ENCODE measurements at places on chromosomes 2 and 18. TPM values are rescaled to one million over a fixed set of nuclear protein-coding genes. Genes with fewer than 3 reads are reported as not detected.

DNA sequence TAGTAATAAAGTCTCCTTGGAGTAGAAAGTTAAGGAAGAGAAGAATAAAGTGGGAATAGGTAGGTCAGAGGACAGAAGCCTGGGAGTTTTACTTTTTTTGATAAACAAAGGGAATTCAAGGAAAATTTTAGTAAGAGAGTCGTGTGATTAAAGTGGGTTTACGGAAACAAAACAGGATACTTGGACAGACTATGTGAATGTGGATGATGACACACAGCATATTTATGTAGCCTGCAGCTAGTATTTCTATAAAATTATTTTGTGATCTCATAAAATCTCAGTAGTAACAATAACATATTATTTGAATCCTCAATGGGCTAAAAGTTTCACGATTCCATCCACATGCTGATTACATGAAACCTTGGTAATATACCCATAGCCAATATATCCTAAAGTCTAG, 450.7 kb upstream of the PIK3C3 start:
- DNase-seq, result no peak

DNA sequence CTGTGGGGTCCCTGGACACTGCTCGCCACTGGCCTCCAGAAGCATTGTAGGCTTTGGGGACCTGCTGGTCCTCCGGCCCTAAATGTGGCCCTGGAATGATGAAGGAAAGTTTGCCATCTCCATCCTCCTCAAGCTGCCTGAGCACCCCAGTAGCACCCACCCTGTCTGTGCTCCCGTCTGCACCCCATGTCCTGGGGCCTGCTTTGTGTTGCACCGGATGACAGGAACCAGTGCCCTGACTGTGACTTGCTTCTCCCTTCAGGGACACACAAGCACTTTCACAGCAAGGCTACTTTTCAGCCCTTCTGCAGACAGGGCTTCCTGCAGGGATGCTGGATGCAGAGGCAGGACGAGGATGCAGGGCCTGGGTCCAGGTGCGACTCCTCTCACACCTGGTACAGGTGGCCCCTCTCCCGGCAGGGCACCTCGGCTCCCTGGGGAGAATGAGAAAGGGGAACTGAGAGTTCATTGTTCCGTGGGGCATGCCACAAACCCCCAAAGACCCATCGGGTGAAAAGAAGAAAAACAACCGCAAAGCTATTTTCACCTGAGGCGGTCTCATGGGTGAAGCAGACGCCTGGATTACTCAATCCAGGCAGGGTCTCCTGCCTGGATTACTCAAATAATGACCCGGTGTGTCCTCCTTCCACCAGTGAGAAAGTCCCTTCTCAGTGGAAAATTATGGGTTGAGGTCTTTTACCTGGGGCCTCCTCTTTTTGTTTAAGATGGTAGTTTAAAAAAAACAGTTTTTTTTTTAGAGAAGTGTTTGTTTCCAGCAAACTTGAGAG, 74.9 kb downstream of the LONRF2 start:
- no peak for DNase-seq

DNA sequence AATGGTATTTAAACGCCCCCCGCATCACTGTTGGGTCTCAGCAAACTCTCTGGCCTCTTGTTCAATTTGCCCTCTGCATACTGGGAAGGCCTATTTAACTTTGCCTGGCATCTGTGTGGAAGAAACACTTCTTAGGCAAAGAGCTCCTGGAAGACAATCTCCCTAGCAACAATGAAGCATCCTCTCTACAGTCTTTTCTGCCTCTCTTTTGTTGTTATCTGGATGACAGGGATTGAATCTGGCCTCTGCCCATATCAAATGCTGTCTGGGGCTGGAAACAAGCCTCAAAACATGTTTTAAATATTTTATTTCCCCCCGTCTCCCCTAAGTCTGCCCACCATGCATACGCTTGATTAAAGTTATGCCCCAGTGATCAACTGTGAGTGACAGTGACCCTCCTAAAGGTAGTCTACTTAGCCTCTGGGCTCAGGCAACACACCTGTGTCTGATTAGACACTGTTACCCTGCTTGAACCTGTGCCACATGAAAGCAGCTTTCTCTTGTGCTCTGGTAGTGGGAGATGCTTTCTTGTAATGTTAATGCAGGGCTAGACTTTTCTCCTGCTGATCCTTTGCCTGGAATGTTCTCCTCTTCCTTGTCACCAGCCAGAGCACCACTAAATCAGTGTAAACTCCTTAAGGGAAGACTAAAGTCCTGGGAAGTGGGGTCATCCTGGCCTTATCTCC, 34.9 kb downstream of the CDC42EP3 start:
- DNase-seq, result no peak

DNA sequence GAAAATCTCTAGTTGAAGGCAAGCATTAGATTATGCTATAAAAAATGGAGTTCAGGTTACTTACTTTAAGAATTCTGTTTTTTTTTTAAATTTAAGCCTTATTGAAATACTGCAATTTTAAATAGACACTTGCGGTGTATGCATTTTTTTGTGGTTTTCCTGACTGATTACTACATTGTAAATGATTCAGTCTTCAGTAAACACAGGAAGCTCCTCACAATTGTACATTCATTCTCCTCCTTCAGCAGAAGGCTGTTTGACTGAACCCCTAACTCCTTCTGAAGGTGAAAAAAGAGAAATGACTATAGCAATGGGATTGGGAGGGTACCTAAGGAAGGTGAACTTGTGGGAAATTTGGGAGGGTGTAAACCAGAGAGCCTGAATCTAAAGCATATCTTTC, 136.1 kb downstream of the GCA start:
- DNase-seq, result no peak

DNA sequence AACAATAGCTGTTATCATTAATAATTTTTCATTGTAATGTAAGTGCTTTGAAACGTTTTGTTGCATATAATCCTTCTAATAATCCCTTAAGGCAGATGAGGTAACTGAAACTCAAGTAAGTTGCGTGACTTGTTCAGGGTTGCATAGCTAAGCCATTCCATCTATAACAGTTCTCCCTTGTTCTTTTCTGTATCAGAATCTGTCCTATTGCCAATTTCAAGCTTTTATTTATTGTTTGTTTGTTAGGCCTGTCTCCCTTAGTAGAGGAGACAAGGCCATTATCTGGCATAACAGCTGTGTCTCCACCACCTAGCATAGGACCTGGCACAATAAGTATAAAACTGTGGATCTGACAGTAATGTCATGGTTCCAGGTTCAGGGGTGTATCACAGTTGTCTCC, 19.4 kb downstream of the BABAM2 start:
- no peak for DNase-seq

DNA sequence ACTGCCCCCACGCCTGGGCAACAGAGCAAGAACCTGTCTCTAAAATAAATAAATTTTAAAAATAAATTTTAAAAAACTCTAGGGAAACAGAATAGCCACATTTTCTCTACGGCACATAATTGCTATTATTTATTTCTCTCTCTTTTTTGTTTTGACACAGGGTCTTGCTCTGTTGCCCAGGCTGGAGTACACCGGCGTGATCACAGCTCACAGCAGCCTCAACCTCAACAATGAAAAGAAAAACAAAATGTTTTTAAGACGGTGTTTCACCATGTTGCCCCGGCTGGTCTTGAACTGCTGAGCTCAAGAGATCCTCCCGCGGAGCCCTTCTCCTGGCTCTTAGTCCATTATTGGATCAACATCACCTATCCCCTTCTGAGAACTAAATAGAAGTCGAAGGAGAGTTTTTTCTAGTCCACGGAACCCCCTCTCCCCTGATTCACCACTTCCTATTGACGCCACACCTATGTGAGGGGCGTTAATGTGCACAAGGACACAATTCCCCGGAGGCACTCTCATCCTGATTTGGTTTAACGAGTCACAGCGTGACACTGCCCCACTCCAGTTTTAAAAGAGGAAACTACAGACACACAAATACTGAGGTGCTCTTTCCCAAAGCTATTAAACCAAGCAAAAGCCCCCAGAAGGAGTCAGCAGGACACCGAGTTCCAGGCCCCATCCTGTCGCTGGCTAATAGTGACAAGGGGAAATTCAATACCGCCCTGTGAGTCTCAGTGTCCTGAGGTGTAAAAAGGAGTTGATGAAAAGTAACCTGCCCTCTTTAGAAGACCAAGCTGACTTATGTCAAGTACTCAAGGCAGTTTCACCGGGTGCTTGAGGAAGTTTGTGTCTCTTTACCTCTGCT, 1.1 kb downstream of the NPC1 start:
- DNase-seq, result peak; percentile 35

GRCh38 chr2:191178806-191179514, 28.2 kb upstream of the STAT4 start:
- no peak for DNase-seq

DNA sequence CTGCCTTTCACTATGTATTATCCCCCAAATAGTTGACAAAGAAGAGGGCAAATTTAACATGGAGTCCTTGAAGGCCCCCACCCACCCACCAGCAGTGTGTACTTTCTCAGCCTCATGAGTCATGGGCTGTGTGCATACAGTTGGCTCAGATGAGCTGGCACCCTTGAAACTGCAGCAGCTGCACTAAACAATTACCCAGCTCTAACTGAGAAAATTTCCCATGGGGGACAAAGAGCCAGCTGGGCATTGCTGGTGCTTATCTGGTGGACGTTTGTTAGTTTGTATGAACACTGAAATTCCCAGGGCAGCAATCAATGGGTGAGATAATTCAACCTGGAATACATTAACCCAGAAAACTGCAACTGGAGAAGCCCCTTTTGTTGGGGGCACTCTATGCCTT, 131.7 kb downstream of the GCA start:
- no peak for DNase-seq

DNA sequence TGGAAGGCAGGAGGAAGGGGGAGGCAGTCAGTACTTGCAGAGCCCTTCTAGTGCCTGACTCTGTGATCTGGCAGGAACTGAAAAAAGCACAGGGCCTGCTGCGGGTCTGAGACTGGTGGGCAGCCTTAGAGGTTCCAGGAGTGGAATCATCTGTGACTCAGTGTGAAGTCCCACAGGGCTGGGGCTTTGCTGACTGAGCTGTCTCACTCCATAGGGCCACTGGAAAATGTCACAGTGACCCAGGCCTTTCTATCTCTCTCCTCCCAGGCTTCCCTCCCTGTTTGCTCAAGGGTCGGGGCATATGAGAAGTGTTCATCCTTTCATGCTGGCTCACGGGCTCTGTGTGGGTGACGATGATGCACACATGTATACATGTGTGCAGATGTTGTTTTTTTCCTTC, 47.1 kb upstream of the ZFP36L2 start:
- no peak for DNase-seq

DNA sequence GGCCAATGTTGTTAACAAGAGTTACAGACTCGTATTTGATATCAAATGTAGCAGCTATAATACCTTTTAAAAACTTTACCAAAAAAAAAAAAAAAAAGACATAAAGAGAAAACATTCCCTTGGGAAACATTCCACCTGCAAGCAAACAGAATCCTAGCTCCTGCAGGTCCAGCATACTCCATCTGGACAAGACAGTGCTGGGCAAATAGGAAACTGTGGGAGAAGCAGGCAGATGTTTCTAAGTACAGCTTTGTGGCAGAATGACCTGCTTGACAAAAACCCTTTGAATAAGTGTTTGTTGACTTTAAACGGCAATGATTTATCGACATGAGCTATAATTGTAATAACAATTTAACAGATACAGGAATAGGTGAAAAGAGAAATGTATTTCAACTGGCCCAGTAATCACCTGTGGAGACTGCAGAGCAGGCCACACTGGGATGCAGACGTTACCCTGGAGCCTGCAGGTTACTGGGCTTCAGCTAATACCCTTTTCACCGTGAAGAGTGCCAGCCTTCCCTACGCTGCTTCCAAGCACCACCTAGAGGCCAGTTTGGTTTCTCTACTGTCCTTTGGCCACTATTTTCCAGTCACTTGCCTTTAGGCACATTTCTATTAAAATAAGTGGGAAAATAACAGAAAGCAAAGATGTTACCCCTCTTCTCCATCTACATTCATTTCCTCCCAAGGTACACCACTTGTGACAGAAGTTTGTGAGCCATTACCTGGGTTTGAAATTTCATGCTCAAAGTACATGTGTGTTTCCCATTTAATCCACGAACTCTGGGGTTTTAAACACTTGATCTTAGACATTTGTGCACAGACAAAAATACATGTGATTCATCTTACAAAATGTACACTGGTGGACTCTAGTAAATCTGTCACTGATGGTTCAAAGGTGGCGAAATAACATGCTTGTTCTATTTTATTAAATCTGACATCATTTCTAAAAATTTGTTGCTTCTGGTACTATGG, 96.9 kb upstream of the ZNF397 start:
- DNase-seq, result no peak

DNA sequence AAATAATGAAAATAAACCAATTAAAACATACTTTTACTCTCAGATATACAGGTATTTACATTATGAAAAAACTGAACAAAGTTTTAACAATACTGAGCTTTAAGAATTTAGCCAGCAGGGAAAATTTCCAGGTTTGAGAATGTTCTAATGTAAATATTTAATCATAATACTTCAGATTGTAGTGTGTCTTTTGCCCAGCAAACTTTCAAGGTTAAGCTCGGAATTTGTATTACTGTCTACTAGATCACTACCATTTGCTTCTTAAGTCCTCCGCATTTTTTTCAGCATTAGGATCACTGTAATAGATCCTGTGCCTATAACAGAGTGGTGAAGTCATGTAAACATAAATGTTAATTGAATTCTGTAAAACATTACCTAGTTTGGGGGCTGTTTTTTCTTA, 52.7 kb downstream of the CFAP210 start:
- no peak for DNase-seq

GRCh38 chr2:207090389-207090788, 75.4 kb downstream of the KLF7 start:
- no peak for DNase-seq

- no peak for DNase-seq
Measured at GRCh38 chr2:53786352-53786704, 425 bp downstream of the ASB3 start.

DNA sequence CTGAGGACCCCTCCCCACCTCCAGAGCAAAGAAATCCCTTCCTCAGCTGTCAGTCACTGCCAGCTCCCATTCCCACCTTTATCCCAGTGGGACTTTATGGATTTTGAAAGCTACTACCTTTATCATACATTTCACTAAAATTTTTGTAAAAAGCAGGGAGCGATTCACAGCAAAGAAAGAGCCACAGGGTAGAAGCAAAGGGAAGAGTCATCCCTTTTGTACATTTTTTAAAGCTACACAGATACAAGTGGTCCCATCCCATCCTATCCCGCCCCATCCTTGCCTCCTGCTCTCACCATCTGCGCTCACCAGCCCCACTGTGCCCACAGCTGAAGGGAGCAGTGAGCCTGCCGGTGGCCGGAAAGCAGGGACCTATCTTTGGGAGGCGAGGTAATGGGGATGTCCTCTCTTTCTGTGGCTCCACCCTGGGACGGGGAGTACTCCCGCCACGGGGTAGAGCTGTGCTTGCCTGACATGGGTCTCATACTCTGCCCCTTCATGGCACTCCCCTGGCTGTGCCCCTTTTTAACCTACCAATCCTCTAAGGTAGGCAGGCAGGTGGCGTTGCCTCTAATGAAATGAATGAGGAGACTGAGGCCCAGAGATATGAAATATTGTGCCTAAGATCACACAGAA, 13.2 kb downstream of the SH2D6 start:
- no peak for DNase-seq

The IL37 gene
- total RNA-seq, result 1.7 TPM

The TPO gene
- not detected for total RNA-seq

The SPP2 gene
- not detected for total RNA-seq

The PAX8 gene
- 6.4 TPM for total RNA-seq

The SAG gene
- total RNA-seq, result not detected

The RETREG2 gene
- 84.4 TPM for total RNA-seq

The SETBP1 gene
- 9.0 TPM for total RNA-seq

The ACTG2 gene
- not detected for total RNA-seq

The STAT4 gene
- 0.23 TPM for total RNA-seq

The GKN1 gene
- not detected for total RNA-seq

The FOXI3 gene
- total RNA-seq, result not detected

The FOXD4L1 gene
- total RNA-seq, result 0.43 TPM

The SERPINB2 gene
- 0.73 TPM for total RNA-seq

Data from PC-9 (cell line).